NCI-H2081 (cell line): ENCODE measurements at places on chromosomes 1 and 21.

DNA sequence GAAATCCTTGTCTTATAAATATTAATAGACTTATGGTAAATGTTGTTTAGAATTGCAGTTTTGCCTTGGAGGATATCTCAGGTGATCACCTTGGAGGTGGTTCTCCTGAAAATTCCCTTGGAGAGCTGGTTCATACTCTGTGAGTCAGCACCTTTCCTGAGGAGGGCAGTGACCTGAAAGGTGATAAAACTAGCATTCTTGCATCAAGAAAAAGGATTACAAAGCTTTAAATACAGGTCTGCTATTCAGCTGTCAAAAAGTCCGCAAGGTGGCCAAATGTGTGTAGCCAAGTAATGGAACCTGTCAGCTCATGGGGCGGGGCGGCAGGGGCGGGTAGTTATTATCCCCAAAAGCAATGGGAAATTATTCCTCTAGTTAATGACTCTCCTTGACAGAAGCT lies 52.8 kb upstream of the EDARADD start:
- DNase-seq = peak; percentile 58

GRCh38 chr1:109181085-109181806 lies 32.5 kb upstream of the SARS1 start:
- DNase-seq = no peak

GRCh38 chr1:57551476-57551875 lies 127.6 kb upstream of the DAB1 start:
- DNase-seq = no peak

- no peak for DNase-seq
Measured at GRCh38 chr1:83098131-83098530, 900.8 kb downstream of the TTLL7 start.

GRCh38 chr1:179365342-179366092 lies at the start of gene AXDND1:
AXDND1 (plus strand) TSS chr1:179365971; CDS start chr1:179366510, 539 bp downstream.
- DNase-seq = peak; percentile 72

- DNase-seq = no peak
Measured at GRCh38 chr1:162927421-162927820, 66.4 kb upstream of the CCDC190 start.

- no peak for DNase-seq
Measured at GRCh38 chr1:35316264-35316663, 47.8 kb downstream of the ZMYM4 start.

- no peak for DNase-seq
Measured at GRCh38 chr1:16250524-16251251, 13.7 kb upstream of the CPLANE2 start.

DNA sequence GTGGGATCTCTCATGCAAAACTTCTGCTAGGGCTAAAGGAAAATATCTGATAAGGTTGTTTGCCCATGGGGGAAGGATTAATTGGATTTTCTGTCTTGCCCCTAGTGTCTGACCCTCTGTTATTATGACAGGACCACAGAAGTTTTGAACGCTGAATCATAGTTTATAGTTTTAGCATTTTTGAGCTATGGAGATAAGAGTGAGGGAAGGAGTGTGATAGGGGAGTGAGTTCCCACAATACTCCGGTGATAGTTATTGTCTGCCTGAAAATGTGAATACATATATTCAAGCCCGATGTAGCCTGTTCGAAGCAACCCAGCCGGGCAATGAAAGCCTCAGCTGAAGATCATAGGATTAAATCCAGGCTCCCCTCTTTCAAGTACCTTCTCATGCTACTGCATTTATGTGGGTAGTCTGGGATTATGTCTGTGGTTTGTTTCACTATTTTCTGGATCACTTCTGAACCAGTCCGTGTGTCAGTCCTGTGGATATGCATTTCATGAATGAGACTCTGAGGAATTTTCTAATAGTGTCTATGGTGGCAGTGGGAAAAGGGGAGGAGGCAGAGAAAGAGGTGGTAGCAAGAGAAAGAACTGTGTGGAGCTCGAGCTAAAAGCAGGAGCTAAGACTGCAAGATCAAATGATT lies 258.7 kb downstream of the DISC1 start:
- no peak for DNase-seq
